ENCODE measurements at places on chromosomes 12 and 14.

DNA sequence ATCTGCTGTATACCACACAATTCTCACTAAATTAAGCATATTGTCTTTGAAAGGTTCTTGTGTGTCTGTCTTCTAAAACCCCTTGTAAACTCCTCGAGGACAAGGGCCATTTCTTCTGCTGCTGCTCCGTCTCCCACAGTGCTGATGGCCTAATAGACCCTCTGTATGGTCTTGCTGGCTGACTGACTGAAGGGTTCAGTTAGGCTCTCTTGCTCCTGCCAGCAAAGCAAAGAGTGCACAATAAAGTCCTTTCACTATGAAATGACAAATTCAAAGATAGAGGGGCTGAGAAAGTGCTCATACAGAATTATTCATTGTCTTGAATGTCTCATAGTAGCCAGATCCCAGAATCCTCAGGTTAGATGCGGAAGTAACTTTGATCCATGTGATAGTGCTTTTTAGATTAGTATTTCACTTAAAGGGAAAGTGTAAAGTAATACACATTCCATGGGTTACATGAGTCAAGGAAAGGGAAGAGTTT is 14.2 kb upstream of the RIOX1 start:
- no peak for DNase-seq

- no peak for DNase-seq
Observed at GRCh38 chr12:26728205-26729050, 104.6 kb downstream of the ITPR2 start.

DNA sequence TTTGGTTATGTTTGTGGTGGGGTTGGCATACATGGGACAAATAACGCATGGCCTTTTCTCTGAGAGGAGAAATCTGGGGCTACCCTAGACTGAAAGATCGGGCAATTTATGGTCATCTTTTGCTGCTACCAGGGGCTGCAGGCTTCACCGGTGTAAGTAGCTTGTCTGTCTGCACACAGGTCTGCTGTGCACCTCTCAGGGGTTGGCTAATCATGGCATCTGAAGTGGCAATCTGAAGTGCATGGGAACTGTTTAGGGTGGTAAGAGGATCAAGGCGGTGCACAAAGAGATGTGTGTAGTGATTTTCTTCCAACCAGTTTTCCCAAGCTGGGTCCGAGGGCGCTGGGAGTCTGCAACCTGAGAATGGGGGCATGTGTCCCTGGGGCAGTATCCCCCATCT is 141.3 kb downstream of the EMP1 start:
- DNase-seq = no peak

DNA sequence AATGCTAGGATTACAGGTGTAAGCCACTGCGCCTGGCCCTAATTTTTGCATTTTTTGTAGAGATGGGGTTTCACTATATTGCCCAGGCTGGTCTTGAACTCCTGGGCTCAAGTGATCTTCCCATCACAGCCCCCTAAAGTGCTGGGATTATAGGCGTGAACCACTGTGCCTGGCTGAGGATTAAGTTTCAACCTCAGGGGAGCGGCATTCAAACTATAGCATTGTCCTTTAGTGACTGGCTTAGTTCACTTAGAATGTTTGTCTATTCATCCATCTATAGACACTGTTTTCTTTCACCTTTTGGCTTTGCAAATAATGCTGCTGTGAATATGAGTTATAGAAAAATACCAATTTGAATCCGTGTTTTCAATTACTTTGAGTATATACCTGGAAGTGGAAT is 25.2 kb downstream of the PTPN11 start:
- DNase-seq = no peak

DNA sequence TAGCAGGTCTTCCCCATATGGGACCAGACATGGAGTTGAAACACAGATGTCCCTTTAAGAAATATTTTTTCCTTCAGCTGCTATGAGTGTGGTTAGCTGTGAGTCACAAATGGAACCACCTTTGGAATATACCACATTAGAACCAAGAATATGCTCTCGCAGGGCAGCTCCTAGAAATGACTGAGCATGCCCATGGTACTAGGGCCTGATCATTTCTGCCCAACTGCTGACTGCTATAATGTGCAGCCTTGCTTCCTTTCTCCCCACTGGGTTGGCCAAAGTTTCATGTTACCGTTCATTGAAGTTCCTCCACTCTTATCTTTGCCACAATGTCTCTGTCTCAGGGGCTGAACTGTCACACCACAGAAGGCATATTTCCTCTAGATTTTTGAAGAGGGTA is 1074.6 kb downstream of the FLRT2 start:
- DNase-seq = no peak

- peak; percentile 54 for DNase-seq
Observed at GRCh38 chr14:96038920-96039632, at the start of gene C14orf132. Gene C14orf132 (plus strand): TSS chr14:96039362. CDS start chr14:96039501, 139 bp downstream.

- DNase-seq = no peak
Observed at GRCh38 chr12:26264215-26264838, 69.0 kb downstream of the SSPN start.

GRCh38 chr12:273382-273781 is 10.7 kb upstream of the SLC6A13 start:
- no peak for DNase-seq

DNA sequence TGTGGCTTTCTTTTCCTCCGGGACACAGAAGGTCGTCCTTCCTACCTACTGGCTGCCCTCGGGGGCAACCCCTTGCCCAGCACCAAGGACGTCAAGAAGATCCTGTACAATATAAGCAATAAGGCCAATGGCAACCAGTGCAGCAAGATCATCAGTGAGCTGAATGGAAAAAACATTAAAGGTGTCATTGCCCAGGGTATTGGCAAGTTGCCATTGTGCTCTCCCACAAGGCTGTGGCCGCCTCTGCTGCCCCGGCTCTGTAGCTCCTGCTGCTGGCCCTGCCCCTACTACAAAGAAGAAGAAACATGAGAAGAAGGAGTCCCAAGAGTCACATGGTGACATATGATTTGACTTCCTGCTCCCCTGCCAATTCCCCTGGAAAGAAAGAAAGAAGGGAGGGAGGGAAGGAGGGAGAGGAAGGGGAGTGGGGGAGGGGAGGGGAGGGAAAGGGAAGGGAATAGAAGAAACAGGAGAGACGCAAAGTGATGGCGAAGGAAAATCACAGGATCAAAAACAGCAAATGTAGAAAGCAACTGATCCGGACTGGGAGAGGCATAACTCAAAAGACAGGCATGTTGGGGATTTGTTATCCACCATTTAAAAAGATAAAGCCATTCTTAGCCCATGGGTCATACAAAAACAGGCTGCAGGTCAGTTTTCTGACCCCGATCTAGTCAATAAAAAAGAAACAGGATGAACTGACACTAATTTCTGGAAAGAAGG is 61.3 kb upstream of the RESF1 start:
- no peak for DNase-seq

- no peak for DNase-seq
Observed at GRCh38 chr12:117023998-117024960, 74.9 kb downstream of the TESC start.

GRCh38 chr12:1369460-1369859 is 224.9 kb downstream of the FBXL14 start:
- no peak for DNase-seq

DNA sequence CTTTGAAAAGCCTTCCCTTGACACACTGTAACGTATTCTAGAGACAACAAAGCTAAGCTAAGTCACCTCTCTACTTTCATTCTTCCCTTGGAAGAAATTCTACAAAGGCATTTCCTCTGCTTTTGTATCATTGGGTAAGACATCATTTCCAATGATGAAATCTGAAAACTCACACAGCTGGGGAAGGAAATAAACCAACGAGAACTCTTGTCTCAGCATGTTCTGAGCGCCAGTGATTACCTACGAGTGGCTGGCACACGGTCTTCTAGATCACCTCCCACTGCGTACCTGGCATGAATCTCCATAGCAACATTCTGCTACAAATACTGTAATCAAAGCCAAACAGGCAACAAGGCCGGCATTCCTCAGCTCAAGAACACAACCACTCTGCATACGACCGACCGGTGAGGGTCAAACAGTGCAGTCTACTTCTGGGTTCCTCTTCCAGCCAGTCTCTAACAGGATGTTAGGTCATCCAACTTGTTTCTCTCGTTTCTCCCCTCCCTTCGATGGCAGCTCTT is 7.6 kb downstream of the VPS37B start:
- peak; percentile 83 for DNase-seq

- peak; percentile 34 for DNase-seq
Observed at GRCh38 chr12:2292560-2292959, 239.8 kb downstream of the CACNA1C start.

DNA sequence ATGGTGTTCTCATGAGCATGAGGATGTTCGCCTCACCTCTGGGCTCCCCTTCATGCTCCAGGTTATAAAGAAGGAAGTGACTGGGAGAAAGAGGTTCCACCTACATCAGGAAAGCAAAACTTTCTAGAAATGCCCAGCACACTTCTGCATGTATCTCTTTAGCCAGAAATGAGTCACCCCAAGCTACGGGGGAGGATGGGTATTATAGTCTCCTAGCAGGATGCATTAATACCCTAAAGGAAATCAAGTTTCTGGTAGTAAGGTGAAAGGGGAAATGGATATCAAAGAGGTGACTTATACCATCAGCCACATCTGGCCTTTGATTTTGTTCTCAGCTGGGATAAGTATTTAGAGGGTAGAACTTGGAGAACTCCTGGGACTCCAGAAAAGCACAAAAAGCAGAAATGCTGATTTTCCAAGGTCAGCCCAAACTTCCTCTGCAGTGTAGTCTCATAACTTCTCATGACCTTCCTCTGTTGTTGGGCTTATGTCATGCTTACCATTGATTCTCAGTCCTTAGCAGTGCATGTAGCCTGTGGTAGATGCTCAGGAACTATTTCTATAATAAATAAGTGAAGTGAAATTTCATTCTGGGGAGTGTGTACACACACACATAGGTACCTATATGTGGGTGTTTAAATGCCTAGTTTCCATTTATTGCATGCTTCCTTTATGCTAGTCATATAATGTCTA is 209.4 kb upstream of the CRY1 start:
- no peak for DNase-seq

GRCh38 chr12:124513297-124513867 is 54.0 kb downstream of the NCOR2 start:
- no peak for DNase-seq

DNA sequence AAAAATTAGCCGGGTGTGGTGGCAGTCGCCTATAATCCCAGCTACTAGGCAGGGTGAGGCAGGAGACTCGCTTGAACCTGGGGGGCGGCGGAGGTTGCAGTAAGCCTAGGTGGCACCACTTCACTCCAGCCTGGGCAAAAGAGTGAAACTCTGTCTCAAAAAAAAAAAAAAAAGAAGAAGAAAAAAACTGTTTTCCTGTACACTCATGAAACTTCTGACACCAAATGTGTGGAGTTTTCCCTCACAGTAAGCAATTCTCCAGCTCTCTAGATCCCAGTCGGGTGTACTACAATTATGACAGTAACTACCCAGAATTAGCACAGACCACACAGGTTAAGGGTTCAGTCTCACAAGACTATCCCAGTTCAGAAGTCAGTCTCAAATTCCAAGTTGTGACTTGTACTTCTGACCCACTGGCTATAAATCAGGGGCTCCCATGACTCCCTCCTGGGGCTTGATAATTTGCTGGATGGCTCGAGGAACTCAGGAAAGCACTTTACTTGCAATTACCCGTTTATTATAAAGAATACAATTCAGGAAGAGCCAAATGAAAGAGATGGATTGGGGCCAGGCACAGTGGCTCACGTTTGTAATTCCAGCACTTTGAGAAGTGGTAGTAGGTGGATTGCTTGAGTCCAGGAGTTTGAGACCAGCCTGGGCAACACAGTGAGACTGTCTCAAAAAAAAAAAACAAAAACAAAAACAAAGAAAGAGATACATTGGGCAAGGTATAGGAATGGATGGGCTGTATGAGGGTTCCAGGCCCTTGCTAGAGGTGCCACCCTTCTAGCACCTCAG is 12.4 kb upstream of the ARF6 start:
- DNase-seq = no peak

DNA sequence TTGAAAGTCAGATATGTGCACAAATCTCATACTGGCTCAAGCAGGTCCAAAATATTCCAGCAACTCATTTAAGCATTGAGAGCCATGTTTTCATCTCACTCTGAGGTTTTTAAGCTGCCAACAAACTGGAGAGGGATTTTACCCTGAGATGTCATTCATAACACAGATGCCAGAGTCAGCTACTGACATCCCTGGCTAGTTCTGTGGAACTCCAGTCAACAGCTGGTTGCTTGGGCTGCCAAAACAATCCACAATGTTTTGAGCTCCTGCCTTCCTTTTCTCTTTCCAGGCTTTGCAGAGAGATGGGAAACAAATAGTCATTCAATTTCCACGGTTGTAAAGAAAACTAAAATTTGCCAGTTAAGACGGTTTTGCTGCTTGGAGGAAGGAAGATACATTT is 621.2 kb upstream of the FBXO33 start:
- no peak for DNase-seq

DNA sequence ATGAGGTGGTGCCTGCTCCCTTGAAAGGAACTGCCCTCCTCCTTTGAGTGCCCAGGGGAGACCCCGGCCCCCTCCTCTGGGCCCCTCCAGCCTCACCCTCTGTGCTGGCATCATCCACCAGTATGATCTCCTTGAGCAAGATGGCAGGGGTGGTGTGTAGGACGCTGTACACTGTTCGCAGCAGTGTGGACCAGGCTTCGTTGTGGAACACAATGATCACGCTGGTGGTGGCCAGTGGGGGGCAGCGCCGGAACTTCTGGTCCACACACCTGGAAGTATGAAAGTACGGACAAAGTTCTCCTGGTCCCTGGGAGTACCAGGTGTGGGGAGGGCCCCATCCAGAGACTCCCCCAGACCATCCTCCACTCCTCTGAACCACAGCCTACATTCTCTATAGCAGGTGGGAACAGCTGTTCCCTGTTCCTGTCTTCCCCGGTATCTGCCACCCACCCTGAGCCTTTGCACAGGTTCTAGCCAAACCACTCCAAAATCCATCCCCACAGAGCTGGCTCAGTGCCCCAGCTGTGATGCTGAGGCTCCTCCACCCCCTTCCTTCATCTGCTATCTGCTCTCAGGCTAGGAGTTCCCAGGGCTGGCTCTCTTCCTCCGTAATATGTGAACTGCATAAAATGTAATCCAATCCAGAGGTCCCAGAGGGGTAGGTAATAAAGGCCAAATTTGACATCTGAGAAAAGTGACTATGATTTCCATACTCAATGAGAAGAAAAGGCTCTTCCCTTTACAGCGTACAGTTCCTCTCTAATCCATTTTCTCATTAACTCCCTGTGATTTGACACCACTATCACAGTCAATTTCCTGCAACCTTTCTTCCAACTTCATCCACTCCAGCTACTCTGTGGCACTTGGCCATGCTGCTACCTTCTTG is 13.9 kb downstream of the GALNT6 start:
- DNase-seq = no peak

DNA sequence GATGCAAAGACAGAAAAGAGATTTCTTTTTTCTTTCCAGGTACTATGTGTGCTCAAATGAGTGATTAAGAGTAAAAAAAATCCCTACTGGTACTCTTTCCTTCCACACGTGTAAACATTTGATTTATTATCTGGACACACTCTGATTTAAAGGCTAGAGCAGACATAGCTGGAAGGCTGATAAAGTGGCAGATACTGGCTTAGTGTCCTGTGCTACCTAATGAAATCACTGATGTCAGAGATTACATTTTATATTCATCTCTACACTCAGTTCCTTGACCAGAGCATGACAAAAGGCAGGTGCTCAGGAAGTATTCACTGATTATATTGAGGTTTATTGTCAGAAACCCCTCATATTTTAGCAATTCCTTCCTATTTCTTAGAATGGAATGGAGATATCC is 136.6 kb upstream of the SLC38A2 start:
- DNase-seq = no peak
